Endodermal cell (in vitro differentiated cells): ENCODE measurements at places on chromosomes 7 and 10.

DNA sequence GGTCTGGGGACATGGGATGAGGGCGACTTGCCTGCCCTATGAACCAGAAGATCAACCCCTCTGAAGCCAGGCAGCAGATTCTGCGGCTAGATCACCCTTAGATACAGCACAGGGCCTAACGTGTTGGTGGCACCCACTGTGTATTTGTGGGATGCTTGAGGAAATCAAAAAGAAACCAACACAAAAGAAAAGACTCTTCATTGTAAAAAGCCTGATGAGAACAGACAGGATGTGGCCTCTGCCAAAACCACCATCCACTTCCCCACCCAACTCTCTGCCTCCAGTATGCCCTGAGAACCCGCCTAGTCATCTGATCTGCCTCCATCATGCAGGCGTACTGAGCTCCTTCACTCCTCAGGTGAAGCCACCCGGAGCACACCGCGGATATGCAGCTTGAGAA, 97.2 kb upstream of the INSYN2A start:
- no peak for DNase-seq

- DNase-seq: peak; percentile 20
Observed at GRCh38 chr10:73743327-73743904, 756 bp upstream of the SEC24C start.

DNA sequence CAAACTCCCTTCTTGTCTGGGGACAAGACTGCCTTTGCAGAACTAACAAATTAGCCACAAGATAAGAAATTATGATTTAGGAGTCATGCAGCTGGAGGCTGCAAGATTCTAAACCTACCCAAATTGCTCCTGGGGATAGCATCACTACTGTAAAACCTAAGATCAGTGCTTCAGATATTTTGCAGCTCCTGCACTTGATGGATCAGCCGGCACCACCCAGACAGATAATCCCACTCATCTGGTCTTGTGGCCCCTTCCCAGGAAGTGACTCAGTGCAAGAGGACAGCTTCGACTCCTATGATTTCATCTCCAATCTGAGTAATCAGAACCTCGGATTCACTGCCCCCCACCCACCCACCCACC, 181.9 kb downstream of the AKR1D1 start:
- no peak for DNase-seq

DNA sequence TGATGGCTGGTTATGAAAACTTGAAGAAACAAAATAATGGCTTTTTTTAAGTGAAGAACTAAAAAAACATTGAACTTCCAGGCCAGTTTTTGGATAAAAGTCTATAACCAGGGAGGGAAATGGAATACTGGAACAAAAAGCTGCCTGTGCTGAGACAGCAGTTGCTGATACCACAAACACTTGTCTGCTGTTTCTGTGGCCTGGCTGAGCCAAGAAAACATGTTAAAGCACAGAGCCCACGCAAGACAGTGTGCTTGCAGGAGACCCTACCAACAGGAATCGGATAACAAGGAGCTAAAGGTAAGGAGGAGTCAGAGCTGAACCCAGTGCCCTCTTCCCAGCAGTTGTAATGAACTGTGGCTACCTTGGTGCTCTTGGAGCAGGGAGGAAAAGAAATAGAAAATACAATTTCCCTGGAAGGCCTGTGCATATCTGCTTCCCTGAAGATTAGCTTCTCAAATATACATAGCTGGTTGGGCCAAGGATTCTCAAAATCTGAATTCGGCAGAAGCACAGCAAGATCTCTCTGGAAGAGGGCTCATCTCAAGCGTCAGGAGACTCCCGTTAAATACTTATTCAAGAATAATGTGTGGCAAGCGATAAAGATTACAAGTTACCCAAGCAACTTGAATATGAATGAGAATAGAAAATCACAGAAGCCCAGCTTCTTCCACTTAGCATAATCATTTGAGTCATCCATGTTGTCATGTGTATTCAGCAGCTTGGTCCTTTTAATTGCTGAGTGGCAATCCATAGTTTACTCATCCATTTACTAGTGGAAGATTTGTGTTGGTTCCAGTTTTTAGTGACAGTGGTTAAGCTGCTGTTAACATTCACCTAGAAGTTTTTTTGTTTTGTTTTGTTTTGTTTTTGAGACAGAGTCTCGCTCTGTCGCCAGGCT, 87.6 kb downstream of the NOD1 start:
- peak; percentile 53 for DNase-seq

- DNase-seq: no peak
Observed at GRCh38 chr10:17652585-17652984, 8.6 kb downstream of the STAM start.

GRCh38 chr10:11215471-11215870, 197.8 kb downstream of the CELF2 start:
- no peak for DNase-seq

DNA sequence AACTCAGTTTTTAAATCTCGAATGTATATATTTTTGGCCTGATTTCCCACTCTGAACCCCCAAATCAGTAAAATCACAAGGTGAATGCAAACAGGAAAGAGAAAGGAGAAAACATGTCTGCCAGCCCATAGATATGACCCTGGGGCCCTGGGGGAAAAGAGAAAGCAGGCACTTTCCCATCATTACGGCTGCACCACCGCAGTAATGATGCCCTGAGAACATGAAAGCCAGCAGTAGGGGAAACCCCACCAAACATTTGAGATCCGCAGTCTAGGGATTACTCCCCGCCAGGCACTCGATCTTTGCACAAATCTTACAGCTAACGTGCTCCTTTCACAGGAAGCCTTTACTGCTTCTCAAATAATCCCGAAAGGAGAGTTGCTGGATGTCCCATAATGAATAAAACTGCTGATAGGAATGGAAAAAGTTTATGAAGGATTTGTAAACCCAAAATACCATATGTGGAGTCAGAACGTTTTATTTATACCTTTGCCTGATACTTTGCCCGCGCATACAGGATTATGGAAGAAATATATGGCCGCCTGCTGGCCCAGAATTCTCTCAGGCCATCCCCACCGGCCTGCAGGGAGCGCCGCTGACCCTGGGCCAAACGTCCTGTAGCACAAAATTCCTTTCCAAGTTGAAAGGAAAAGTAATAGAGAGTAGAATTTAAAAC, 180.0 kb upstream of the INHBA start:
- DNase-seq: no peak

- DNase-seq: no peak
Observed at GRCh38 chr10:118315629-118316028, 26.5 kb downstream of the FAM204A start.

GRCh38 chr10:131172433-131172832, 139.1 kb downstream of the TCERG1L start:
- no peak for DNase-seq

DNA sequence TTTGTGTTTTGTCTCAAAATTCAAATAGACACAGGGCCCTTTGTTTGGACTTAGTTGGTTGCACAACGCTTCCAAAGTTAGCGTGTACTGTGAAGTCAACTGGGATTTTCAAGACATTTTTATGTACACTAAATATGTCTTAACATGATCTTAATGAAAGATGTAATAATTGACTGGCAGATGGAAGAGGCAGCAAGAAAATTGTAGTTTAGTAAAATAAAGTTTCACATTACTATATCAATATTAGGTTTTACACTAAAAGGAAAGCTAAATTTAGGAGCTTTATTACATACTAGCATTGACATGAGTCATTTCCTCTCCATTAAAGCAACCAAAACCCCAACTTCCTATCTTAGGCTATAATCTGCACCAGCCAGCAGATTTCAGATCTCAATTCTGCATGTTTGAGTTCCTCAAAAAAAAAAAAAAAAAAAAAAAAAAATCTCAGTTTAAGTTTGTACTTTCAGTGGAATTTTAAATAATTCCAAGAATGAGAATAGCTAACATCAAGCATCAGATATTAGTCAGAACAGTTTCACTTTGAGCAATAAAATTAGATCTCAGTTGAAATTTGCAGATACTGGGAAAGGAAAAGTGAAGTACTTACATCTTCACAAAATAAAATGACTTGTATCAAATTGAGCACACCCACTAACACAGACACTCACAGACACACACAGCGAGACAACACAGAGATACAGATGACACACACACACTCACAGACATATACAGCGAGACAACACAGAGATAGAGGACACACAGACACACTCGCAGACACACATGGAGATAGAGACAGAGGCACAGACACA, 346.6 kb upstream of the KLF6 start:
- DNase-seq: no peak

GRCh38 chr7:88116235-88116795, 103.5 kb downstream of the SRI start:
- DNase-seq: no peak

DNA sequence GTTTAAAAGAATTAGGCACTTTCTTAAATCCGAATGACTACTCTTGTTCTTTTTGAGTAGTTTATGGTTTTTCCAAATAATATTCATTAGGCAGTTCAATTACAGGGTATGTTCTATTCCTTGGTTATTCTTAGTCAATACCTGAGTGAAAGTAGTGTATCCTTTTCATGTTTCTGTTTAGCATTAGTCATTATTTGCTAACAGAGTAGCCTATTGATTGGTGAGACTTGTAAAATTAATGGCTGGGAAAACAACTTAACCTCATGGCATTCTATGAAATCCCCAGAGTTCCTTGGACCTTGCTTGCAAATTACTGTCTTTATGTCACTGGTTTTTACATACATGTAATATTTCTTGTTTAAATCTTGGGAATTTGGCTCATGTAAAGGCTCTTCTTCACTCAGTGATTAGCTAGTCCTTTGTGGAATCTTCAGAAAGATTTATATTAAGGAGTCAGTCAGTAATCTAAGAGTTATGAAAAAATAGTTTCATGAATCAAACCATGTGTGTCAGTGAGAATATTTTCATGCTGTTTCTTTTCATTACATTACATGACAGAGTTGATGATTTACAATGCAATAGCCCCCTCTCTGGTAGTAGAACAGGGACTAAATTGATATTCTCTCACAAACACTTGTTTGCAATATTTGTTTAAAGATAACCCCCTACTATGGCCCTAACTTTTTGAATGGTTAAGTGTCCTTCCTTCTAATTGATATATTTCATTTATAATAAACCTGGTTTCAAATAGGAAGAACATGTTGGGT, 81.5 kb upstream of the LRRTM3 start:
- no peak for DNase-seq

DNA sequence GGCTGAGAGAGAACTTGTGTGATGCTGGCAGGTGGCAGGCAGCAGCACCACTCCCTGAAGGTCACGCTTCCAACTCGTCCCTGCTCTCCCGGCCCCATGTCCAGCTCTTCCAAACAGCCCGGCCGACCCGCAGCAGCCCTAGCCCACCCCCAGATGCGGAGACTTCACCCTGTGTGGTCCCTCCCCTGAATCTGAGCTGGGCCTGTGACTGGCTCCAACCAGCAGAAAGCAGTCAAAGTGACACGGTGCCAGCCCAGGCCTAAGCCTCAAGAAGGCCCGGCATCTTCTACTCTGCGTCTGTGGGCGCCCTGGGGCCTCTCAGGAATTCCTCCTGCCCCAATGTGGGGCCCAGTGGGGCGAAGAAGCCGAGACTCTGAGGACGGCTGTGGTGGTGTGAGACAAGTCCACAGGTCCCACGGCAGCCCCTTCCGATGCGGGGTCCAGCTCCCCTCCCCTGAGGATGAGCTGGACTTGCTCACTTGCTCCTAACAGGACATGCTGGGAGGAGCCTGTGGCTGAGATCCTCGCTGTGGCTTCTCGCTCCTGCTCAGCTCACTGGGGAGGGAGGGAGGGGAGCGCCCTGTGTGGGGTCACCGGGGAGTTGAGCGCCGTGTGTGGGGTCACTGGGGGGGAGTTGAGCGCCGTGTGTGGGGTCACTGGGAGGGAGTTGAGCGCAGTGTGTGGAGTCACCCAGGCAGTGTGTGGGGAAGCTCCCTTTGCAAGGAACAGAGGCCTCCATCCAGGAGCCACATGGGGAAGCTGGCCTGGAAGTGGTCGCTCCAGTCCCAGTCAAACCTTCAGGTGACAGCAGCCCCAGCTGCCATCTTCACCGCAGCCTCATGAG, 9.5 kb downstream of the STK32C start:
- peak; percentile 53 for DNase-seq

DNA sequence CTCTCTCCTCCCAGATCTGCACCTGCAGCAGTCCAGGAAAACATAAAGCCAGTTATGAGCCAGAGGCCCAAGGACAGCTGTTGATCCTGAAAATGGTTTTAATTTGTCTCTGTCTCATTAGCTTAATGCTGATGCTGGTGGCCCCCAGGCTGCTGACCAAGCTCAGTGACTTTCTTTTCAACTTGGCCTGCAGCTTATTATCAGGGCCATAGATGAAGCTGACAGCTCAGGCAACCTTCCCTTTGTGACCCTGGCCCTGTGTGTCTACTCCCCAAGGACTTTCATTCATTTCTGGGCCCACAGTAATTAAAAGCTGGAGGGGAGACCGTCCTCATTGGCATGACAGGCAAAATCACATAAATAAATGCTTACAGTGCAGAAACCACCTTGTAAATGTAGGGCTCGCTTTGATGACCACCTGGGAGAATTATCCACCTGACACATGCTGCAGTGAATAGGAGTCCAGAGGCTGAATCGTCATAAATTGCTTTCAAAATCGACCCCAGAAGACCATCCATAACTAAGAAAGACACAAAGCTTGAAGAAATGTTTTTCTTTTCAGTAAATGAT, 138.5 kb downstream of the NPY start:
- no peak for DNase-seq

- DNase-seq: no peak
Observed at GRCh38 chr10:78448994-78449418, 415.3 kb downstream of the RPS24 start.

DNA sequence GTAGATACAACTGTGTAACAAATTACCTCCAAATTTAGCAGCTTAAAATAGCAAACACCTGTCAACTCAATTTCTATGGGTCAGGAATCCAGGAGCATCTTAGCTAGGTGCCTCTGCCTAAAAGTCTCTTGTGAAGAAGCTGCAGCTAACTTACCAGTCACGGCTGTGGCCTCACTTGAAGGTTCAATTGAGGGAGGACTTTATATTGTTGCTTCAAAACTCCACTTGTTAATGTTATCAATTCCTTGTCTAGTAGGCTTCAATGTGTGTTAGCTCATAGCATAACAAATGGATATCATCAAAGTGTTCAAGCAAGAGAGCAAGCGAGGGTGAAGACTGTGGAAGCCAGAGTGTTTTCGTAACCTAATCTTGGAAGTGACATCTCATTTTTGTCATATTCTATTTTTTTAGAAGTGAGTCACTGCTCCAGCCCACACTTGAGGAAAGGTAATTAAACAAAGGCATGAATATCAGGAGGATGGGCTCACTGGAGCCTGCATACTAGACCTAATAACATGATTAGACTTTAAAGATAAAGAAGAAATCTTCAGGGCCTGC, 172.9 kb downstream of the SPAG6 start:
- no peak for DNase-seq
